ENCODE measurements at places on chromosomes 11 and 22. TPM values are rescaled to one million over a fixed set of nuclear protein-coding genes. Genes with fewer than 3 reads are reported as not detected.

C11orf87 gene
- not detected for polyA plus RNA-seq

DNA sequence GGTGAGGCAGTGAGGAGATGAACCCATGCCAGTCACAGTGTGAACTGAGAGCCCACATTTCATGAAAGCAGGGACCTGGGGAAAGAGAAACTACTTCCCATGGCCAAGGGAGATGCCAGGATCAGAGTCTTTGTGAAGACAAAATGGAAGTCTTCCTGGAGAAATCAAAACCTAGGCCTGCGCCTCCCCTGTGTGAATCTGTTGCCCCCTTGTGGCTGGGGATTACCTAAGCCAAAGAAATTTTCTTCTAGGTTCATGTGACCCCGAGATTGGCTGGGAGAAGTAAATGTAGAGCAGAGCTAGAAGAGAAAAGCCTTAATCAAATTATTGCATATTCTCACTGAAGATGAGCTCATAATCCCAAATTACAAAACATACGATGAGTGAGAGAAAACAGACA is 1075.3 kb downstream of the TBC1D22A start:
- peak; percentile 30 for DNase-seq

- no peak for DNase-seq
Measured at GRCh38 chr11:84947070-84947469, 680.1 kb downstream of the DLG2 start.

DNA sequence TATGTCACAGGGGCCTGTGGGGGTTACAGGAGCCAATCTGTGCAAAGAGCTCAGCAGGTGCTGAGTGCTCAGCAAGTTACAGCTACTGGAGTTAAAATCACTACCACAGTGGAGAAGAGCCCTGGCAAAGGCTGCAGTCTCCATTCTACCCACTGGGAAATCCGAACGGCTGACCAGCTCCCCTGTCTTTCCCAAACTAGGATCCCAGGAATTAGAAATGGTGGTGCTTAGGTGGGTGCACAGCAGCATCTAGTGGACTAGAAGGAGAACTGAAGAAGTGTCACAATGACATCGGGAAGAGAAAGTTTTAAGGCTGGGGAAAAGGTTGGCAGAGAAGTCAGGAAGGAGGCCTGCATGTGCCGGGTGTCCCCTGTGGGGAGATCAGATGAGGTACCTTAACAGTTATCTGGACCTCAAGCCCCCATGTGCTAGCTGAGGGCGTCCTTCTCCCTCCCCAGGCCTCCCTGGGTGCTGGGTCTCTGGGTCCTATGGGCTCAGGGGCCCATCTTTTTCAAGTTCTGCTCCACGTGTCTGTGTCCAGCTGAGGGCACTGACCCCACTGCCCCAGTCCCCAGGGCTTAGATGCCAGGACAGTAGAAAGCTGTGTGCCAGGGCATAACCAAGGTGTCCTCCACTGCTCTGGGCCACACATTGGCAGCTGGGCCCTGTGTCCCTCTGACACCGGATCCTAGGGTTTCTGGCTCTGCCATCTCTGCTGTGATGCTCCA is 1.9 kb downstream of the PIWIL3 start:
- peak; percentile 61 for DNase-seq

DNA sequence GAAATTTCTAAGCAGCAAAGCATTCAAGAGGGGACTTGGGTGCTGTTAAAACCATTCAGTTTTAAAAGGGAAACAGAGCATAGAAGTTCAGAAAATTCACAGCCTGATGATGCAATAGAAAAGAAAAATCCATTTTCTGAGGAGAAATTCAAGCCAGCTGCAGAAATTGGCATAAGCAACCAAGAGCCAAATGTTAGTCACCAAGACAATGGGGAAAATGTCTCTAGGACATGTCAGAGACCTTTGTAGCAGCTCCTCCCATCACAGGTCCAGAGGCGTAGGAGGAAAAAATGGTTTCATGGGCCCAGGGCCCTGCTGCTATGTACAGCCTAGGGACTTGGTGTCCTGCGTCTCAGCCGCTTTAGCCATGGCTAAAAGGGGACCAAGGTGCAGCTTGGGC is 5.5 kb upstream of the IRAG1 start:
- DNase-seq, result no peak

- peak; percentile 31 for DNase-seq
Measured at GRCh38 chr11:18203723-18204122, 31.1 kb downstream of the MRGPRX4 start.

DNA sequence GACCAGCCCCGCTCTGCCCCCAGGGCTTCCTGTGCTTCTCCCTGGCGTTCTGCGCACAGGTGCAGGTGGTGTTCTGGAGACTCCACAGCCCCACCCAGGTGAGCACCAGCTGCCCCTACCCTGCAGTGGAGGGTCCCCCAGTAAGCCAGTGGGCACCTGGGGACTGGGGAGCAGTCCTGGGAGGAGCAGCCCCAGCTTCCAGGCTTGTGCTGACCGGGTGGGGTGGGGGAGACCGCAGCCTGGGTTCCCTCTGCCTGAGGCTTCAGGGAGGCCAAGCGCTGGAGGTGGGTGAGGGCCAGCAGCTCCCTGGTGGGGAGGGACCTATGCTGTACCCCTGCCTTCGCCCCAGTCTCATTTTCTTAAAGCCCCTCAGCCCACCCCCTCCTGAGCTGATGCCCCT is 6.9 kb downstream of the TSPAN32 start:
- DNase-seq, result no peak

DNA sequence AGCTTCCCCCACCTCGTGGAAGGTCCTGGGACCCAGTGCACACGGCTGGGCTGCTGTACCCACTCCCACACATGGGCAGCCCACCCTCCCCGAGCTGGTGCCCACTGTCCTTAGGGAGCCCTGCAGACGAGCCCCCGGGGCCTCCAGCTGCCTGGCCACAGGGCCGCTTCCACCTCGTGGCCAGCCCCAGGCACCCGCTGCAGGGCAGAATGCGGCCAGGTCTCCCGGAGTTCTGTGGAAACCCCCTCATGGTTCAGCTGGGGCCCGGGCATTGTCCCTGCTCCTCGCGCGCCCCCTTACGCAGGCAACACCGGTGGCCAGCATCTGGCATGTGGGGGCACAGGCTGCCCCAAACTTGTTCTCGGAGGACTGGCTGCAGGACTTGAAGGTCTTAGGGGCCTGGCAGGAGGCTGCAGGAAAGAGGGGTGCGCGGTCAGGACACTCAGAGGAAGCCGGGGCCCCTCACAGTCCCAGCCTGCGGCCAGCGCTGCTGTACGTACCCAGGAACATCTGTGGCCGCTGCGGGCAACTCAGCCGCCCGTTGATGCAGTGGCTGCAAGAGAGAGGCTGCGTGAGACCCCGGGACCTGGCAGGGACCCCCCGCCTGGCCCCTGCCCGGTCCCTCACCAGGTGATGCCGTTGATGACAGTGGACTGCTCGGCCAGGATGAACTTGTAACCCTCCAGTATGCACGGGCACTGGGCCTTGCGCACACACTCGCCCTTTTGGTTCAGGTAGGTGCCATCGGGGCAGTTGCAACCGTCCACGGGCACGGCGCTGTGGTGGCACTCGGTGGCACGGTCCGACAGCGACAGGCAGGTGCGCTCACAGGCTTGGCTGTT is 9.7 kb downstream of the MUC6 start:
- no peak for DNase-seq

DNA sequence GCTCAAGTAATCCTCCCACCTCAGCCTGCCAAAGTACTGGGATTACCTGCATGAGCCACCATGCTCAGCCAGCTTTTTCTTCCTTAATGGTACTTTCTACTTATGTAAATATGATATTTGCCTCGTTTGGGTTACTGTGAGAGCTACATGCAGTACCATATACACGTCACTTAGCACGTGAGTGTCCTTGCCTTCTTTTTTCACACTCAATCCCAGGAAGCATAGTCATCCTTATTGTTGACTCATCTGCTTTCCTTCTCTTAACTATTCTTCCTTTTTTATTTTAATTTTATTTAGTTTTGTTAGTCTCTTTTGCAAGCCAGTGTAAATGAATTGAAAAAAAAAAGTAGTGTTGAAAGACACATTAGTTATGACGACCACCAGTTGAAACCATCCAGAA is 205.9 kb downstream of the HIPK3 start:
- DNase-seq, result no peak

DNA sequence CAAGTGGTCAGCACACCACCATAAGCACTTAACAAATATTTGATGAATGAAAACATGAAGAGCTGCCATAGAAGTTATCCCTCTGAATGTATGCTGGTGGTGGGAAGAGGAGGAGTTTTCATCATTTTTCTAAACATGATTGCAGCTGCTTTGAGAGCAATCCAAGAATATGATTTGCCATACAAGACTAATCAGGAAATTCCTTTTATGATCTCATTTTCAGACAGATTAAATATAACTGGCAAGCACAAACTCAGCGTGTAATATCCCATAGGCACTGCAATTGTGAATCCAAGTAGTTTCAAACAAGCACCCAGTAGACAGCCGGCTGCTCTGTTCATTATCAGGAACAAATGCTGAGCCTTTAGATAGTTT is 505.7 kb upstream of the LUZP2 start:
- no peak for DNase-seq

GRCh38 chr22:39153220-39153717 is 789 bp upstream of the CBX7 start:
- no peak for DNase-seq

DNA sequence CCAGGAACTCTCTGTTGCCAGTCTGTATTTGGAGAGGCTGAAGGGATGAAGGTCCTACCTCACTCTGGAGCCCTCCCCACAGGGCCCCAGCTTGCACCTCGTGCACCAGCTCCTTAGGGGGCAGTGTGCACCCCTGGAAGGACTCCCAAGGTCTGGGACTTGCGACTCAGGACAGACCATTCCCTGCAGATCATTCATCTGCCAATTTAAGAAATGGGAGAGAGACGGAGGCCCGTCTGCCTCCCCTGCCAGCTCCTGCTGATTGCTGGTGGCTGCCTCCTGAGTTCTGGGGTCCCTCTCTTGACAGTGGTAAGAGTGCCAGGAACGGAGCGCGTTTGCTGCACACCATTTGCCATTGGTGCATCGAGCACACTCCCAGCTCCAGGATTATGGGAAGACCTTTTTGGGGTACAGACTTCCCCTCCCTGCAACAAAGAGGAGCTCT is 27.4 kb upstream of the MALAT1 start:
- peak; percentile 73 for DNase-seq

DNA sequence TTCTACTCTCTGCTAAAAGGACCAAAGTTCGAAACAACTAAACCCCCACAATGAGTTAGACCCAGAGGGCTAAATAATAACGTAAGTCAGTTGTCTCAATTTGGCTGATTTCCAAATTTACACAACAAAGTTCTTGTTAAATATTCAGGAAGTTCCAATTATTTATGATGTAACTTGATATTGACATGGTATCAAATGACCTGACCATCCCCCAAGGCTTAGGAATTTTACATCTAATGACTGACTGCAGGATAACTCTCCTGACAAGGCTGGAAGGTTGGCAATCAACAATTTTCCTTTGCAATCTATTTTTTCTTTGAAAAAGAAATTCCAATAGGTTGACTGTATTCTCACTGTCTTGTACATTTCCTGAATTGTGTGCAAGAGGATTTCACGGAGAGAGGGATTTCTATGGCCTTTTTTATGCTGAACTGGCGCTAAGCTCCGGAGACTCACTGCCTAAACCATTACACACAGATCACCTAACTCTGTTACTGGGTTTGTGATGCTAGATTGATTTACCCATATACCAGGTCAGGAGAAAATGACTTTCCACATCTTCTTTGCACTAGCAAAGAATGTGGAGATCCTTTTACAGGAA is 9.6 kb upstream of the CDON start:
- DNase-seq, result peak; percentile 70

DNA sequence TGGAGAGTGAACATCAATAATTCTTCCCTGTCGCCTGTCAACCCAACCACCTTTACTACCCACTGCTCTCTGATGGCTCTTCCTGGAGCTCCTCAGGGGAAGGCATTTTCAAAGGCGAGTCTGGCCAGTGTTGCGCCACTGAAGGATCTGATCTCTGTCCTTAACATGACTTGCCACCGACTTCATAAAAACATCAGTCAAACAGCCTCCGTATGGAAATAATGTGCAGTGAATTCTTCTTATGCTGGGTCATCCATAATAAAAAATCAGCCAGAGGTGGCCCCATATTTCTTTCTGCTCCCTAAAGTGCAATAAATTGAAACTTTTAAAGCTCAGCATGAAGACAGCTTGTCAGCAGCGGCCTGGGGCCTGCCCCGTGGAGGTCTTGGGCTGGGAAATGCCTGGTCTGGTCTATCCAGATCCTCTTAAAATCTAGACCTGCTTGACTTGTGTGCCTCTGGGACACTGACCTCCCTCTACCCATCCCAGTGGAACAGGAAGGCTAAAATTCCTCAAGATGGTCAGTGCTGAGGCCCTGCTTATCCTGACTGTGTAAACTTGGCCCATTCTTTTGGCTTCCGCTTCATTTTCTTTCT is 199.5 kb downstream of the MYO18B start:
- no peak for DNase-seq

ISX gene
- 1.4 TPM for polyA plus RNA-seq

DNA sequence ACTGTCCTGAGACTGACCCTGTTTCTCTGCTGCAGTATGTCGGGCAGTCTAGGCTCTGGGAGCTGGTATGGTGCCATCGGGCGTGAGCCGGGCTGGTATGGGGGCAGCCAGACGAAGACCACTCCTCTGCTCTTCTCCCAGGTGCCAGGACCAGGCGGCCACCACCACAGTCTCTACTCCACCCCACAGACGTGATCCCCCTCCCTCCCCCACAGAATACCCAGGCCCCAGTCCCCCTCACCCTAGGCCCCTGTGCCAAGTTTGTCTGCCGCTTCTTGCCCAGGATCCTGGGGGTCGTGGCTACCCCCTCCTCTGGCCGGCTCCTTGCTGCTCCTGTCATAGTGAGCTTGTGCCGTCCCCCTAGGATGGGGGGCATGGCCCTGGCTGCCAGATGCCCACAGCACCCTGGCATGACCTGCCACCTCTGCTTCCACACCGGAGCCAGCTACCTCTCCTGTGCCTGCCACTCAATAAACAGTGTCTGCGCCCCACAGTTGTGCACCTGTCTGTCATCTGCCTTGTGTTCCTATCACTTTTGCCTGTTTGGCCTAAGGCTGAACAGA is 2.0 kb upstream of the KCNK4 start:
- DNase-seq, result no peak

SLC6A5 gene
- polyA plus RNA-seq, result not detected

- no peak for DNase-seq
Measured at GRCh38 chr22:47065756-47066615, 303.5 kb downstream of the TBC1D22A start.

DNA sequence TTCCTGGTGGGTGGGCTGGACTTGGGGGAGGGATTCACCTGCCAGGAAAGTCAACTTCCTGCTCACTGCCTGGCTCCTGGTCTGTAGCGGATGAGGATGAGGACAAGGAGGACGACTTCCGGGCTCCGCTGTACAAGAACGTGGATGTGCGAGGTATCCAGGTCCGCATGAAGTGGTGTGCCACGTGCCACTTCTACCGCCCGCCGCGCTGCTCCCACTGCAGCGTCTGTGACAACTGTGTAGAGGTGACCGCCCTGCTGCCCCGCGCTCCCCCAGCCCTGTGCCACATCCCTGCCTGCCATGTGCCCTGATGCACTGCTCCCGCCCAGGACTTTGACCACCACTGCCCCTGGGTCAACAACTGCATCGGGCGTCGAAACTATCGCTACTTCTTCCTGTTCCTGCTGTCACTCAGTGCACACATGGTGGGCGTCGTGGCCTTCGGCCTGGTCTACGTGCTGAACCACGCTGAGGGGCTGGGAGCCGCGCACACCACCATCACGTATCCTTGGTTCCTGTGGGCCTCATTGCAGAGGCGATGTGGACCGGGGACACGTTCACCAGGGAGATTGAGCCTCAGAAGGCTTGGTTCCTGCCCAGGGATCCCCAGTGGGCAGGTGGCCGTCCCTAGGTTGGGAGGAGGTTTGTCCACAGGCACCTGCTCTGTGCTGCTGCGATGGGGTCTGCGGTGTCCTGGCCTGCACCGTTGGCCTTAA is 7.9 kb downstream of the ZDHHC8 start:
- DNase-seq, result no peak
